T-cell (primary cell): ENCODE measurements at places on chromosomes 13 and 19. TPM values are rescaled to one million over a fixed set of nuclear protein-coding genes. Genes with fewer than 3 reads are reported as not detected.

Gene PTH2
- not detected for total RNA-seq

Gene SLC7A9
- not detected for total RNA-seq

Gene DAND5
- not detected for total RNA-seq

Gene HRC
- total RNA-seq, result not detected

Gene ZNF556
- not detected for total RNA-seq

Gene KCNN4
- 90.1 TPM for total RNA-seq

Gene KLK7
- not detected for total RNA-seq

Gene ZNF69
- 2.2 TPM for total RNA-seq

Gene MICOS13
- 57.7 TPM for total RNA-seq

DNA sequence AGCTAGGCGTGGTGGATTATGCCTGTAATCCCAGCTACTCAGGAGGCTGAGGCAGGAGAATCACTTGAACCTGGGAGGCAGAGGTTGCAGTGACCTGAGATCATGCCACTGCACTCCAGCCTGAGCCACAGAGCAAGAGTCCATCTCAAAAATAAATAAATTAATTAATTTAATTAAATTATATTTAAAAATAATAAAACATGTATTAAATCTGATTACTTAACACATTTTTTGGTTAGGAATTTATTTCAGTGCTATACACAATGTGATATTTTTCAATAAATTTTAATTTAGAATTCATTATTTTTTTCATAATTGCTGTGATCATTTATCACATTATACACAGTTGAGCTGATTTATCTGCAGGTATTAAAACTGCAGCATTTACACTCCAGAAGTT is 1101.5 kb upstream of the MIR17HG start:
- H3K27me3 ChIP-seq, result no peaks in the 10 kb centered on the region
- DNase-seq, result no peak
- H3K4me1 ChIP-seq, result no peaks in the 10 kb centered on the region
- no peak overlapping the region for H3K27ac ChIP-seq
- H3K4me3 ChIP-seq, result no peak overlapping the region

DNA sequence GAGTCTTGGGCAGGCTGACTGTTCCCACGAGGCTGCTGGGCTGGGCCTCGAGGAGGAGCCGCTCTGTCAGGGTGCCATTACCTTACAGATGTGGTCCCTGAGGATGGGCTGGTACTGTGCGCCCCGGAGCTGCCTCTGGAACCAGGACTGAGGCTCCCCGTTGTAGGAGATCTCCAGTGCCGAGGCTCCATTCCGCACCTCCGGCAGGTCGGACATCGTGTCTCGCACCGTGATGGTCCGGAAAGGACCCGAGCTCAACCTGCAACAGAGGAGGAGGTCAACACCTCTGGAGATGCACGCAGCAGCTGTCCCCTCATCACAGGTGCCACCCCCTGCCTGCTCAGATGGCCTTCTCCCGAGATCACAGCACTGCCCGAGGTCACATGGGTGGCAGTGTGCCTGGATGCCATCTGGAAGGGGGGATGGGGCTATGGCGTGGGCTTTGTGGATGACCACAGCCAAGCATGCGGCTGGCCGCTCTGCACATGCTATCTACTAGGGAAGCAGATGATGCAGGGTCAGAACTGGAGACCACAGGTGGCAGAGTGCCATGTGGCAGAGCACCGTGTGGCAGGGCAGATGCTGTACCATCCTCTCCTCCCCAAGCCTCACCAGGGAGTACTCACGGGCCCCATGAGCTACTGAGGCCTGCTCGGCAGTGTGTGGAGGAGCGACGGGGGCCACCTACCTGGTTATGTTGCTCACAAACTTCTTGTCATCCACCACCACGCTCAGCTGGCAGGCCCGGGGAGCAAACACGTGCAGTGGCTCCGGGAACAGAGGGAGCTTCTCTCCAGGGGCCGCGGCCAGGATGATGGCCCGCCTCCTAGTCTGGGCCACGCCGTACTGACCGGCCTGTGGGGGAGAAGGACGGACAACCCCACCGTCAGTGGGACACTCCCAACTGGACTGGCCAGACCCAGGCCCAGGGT is 18.3 kb upstream of the EIF3G start:
- peaks cover 31% of the 10 kb centered on the region for H3K4me1 ChIP-seq
- DNase-seq, result no peak
- no peak overlapping the region for H3K27ac ChIP-seq
- H3K36me3 ChIP-seq, result peaks cover 89% of the 10 kb centered on the region
- H3K27me3 ChIP-seq, result no peaks in the 10 kb centered on the region

DNA sequence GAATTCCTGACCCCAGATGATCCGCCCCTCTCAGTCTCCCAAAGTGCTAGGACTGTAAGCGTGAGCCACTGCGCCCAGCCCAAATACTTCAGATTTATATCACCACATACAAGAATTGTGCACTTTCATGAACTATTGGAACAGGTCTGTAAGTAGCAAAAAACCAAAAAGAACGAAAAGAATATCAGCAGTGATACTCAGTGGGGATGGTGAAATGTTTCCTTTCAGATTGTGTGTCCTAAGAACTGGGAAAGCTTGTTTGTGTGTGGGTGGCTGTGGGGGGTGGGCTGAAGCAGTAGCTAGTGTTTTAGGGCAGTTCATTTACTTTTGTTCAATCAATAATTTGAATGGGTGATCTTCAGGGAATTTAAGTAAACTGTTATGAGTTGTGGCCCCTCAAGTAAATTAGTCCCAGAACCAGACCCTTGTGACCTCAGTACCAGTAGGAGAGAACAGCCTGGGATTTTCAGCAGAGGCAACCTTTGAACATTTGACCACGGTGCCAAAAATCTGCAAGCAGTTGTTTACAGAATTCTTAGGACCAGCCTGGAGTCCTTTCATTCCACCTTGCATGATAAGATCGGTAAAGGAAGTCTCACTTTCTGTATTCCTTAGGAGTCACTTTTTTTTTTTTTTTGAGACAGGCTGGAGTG is 106.6 kb downstream of the LRCH1 start:
- no peak overlapping the region for H3K4me3 ChIP-seq
- peaks cover 14% of the 10 kb centered on the region for H3K4me1 ChIP-seq
- no peaks in the 10 kb centered on the region for H3K36me3 ChIP-seq
- H3K27ac ChIP-seq, result no peak overlapping the region

DNA sequence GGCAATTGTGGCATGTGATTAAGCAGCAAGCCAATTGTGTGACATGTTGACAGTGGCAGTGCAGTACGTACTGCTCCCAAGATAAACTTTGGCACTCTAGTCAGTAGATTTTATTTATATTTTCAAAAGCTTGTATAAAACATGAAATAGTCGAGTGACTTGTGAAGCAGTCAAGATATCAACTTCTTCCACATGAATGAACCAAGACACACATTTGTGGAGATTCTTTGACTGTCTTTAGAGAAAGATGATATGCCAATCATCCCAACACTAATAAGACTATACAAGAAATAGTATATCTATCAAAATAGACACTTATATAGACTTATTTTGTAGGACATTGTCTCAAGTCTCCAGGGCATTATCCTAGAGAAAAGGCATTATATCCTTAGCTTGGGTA is 538.0 kb downstream of the DCT start:
- H3K4me3 ChIP-seq, result no peak overlapping the region
- no peaks in the 10 kb centered on the region for H3K36me3 ChIP-seq
- no peak overlapping the region for H3K27ac ChIP-seq
- H3K4me1 ChIP-seq, result no peaks in the 10 kb centered on the region

DNA sequence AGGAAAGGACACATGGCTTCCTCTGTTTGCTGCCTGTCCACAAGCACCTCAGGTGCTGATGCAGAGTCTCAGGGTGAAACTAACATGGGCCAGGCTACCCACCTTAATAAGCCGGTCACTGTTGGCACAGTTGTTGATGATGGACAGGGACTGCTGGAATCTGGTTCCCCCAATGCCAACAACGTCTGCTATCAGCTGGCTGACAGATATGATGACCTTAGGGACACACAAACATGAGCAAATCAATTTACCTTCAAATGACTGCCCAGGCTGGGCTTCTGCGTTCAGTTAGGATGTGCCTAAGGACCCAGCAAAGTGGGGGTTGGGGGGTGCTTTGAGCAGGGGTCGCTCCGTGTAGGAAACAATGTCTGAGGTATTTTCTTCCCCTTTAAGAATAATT is 77.1 kb upstream of the SLC15A1 start:
- peaks cover 14% of the 10 kb centered on the region for H3K36me3 ChIP-seq
- no peaks in the 10 kb centered on the region for H3K27me3 ChIP-seq

GRCh38 chr19:5536337-5536894 is 31.3 kb downstream of the TINCR start:
- H3K4me1 ChIP-seq, result no peaks in the 10 kb centered on the region
- H3K27me3 ChIP-seq, result no peaks in the 10 kb centered on the region
- DNase-seq, result no peak
- H3K27ac ChIP-seq, result no peak overlapping the region
- no peak overlapping the region for H3K4me3 ChIP-seq

DNA sequence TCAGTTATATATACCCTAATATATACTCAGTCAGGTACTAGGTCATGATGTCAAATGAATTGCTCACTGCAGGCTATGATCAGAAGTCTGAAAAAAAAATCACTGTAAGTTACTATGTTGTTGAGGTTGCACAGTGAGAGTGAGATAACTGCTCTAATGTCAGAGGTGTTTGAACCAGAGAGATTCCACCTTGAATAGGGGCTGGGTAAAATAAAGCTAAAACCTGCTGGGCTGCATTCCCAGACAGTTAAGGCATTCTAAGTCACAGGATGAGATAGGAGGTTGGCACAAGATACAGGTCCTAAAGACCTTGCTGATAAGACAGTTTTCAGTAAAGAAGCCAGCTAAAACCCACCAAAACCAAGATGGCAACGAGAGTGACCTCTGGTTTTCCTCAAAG is 10.2 kb downstream of the EPSTI1 start:
- no peak overlapping the region for H3K27ac ChIP-seq
- peaks cover 11% of the 10 kb centered on the region for H3K36me3 ChIP-seq
- no peak for DNase-seq
- H3K4me3 ChIP-seq, result no peak overlapping the region
- no peaks in the 10 kb centered on the region for H3K27me3 ChIP-seq

DNA sequence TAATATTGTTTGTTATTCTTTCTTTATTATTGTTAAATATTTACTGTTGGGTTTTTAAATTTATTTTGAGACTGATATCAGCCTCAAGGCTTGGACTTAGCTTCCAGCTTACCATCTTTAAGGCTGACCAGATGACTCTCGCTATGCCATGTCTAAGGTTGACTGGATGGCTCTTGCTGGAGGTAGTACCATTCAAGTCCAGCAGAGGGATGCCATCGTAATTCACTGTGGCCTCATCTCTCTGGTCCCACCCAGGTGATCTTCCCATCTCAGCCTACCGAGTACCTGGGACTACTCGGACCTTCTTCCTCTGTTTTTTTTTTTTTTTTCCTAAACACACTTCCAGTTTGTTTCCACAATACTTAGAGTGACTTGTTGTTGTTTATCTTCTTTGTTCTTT is 41.7 kb upstream of the ZNF91 start:
- H3K4me1 ChIP-seq, result no peaks in the 10 kb centered on the region
- peaks cover 2% of the 10 kb centered on the region for H3K27me3 ChIP-seq
- H3K27ac ChIP-seq, result no peak overlapping the region

- H3K27ac ChIP-seq, result no peak overlapping the region
- no peak for DNase-seq
- H3K27me3 ChIP-seq, result no peaks in the 10 kb centered on the region
- H3K36me3 ChIP-seq, result no peaks in the 10 kb centered on the region
- peak overlapping the region; percentile 94 for H3K4me3 ChIP-seq
- H3K4me1 ChIP-seq, result peaks cover 12% of the 10 kb centered on the region
Observed at GRCh38 chr19:6109947-6110346, 353 bp downstream of the RFX2 start.
